CD4-positive, alpha-beta T cell treated with Interleukin-15 for 1 hour (primary cell): ENCODE measurements at places on chromosomes 6 and 20.

- no peak for DNase-seq
Observed at GRCh38 chr20:5535125-5535756, 215.0 kb upstream of the SHLD1 start.

DNA sequence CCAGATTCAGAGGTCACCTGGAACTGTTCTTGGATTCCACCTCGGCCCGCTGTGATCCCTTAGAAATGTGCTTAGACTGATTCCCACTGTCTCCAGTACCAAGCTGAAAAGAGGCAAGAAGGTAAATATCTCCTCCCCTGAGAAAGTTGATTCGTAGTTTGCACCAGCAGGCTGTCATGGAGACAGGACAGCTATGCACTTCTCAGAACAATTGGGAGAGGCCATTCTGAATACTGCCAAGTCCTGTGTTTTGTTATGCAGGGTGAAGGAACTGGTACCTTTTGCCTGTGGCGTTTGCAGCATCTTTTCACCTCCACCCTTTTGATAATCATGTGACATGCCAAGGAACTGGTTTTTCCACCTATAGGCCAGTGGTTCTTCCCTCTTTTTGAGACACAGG lies 58.2 kb upstream of the RNGTT start:
- DNase-seq = no peak

DNA sequence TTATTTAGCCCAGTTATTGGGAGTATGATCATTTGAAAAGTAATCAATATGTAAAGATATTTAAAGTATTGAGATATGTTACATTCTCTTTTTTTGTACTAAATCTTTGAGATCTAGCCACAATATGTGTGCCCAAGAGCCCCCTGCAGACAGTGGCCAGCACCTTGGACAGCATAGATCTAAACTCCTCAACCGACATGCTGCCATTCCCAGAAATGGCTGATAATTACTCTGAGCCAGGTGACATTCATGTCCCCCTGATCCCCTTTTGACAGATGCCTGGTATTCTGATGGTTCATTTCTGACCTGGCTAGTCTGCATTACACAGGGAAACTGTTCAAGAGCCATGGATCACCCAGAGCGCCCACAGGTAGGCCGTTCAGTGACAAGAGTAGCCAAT lies 177.1 kb downstream of the ZDHHC14 start:
- DNase-seq = no peak

- DNase-seq = no peak
Observed at GRCh38 chr6:99184696-99185095, 164.8 kb downstream of the FAXC start.

DNA sequence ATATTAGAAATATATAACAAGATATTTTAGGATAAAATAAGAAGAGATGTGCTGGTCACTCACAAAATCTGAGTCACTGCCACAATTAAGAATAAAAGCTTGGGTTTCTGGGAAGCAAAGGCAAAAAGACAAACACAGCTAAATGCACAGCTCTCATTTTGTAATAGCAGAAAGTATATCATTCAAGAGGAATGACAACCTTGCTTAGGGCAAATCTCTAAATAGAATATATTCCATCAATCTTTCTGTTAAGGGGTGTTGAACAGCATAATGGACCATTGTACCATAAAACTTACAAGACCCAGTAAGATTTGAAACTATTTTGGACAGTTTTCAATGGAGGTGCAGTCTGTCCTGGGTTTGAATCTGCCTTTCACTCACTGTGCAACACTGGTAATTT lies 464.9 kb upstream of the SOX4 start:
- no peak for DNase-seq

GRCh38 chr6:151007922-151008321 lies 142.4 kb downstream of the MTHFD1L start:
- DNase-seq = no peak
